Mucosa of descending colon (tissue), 3 donors: ENCODE measurements at places on chromosomes 6 and 20. TPM values are rescaled to one million over a fixed set of nuclear protein-coding genes. Genes with fewer than 3 reads are reported as not detected.
A peak's percentile ranks its signal among the peaks of the same experiment; 100 is the strongest.

GRCh38 chr20:32140603-32141002 lies 31.1 kb downstream of the TM9SF4 start:
- no peak for DNase-seq

DNA sequence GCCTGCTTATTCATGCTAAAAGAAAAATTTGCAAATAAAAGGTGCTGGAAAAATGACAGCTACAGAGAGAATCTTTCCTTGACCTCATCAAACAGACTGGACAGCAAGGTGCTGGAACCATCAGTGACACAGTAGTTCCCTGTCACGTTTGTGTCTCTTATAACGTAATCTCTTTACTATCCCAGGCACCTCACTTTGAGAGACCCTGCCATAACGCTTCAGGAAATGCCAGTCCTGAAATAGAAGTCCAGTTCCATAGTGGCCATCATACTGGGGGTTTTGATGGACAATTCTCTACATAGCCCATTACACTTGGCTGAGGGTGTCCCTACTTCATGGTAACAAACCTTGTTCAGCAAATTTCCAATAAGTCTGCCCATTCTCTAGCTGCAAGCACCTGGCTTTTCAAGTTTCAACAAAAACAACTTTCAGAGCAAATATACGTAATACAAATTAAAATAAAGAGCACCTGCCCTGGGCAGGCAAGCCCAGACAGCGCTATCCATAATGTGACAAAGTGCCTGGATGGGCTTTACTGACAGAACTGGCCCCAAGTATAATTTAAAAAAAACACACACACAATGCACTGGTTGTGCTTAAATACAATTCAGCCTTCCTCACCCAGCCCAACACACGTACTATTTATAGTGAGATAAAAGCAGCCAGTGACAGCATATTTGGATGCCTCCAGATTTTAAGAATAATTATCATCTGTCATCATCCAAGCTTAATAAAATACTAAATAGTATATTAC lies 38.7 kb downstream of the CNKSR3 start:
- DNase-seq = no peak

DNA sequence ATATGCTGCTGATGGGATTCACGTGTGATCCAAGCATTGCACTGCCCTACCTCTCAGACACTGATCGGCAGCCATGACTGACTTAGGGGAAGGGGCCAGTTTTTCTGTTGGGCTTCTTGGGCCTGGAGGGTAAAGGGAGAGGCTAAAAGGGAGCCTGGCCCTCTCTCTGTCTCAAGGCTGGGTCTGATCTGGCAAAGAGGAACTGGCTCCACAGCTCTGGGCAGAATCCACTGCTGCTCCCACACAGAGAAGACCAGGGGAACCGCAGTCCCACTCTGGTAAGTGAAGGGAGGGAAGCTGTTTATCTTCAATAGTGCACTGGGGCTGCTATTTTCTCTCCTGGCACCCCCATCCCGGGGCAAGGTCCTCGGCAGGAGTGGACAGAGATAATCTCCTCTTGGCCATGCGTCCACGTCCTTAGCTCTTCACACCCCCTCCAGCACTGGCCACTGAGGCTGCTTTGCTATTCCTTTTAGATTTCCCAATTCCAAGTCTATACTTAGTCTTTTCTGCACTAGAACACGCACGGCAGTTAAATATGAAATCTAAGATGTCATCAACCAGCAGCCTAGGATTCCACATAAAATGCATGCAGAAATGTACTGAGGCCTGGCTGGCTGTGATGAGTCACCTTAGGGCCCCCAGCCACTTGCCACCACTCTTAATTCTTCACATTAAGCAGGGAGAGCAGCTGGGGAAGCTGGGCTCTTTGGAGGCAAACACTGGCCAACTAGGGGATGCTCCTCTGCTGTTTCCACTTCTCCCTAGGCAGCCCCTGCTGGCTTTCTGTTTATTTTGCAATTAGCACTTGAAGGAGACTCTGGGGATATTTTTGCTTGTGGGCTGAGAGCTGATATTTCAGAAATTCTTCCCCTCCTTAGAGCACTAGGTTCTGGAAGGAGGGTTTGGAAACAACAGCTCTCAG lies 87.8 kb upstream of the ARMC2 start:
- no peak for DNase-seq

DNA sequence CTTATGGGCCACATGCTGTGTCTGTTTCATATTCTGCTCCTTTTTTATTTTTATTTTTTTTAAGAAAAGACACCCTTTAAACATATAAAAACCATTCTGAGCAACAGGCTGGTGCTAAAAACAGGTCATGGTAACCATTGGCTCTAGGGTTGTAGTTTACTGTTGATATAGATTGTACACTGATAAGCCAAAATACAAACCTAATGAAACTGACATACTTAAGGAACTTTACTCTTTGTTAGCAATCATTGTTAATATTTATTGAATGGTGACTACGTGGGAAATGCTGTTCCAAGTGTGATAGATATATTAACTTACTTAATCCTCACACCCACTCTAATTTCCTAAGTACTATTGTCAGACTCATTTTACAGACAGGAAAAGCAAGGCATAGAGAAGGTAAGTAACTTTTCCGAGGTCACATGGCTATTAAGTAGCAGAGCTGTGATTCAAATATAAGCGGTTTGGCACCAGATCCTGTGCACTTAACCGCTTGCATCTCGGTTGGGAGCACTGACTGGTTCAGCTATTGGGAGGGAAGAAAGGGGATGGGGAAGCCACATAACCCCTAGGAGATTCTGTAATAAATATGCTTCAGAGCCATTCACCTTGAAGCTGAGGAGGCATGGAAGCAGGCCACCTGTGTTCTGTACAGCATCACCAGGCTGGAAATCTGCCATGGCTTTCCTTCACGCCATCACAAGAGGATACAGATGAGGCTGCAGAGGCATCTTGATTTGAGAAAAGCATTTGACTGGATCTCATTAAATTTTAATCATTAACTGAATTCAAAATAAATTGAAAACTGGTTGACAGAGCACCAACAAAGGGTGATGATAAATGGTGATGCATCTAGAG lies 4.9 kb downstream of the TRAF3IP2 start:
- DNase-seq = no peak

DNA sequence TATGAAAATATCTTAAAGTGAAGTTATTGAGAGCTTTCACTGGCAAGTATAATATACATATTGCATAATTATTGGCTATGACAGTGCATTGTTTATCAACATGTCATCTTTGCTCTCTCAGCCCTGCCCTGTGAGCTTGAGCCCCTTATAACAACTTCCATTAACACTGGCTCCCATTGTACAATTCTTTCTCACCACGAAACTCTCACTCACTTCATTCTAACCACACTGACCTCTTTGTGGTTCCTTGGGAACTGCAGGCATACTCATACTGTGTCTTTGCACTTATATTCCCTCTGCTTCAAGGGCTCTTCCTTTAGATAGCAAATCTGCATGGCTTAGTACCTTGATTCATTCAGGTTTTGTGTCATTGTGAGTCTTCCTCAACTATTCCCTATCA lies 411.8 kb downstream of the CDKAL1 start:
- DNase-seq = no peak

DNA sequence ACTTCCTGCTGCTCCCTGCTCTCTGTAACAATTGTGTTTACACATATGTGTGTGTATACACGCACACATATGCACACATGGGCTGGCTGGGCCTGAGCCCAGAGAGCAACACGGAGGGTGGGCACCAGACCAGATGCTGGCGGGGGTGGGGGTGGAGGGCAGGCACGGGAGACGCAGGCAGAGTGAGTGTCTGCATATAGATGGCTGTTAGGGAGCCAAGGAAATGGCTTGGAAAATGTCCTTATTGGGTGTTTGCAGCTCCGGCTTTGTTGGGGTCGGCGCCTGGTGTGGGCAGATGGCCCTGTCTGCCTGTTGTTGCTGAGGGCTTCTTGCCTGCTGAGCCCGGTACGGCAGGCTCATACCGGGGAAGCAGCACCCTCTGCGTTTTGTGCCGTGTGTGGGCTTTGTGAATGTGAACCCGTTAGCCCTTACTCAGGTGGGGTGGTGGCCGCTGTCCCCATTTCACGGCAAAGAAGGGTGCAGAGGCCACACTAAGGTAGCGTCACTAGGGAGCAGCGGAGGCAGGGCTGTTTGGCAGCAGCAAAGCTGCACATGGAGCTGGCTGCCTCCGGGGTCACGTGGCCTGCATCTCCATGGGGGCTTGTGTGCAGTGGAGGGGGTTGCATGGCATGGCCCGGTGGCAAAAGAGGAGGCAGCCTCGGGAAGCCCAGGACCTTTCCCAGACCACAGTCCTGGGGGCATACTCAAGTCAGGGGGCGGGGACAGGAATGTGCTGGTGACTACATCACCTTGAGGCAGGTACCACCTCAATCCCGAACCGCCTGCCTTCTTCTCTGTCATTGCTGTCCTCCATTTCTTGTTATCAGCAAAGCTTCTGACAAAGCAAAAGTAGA lies 47.4 kb upstream of the SRF start:
- DNase-seq = peak; percentile 27

DNA sequence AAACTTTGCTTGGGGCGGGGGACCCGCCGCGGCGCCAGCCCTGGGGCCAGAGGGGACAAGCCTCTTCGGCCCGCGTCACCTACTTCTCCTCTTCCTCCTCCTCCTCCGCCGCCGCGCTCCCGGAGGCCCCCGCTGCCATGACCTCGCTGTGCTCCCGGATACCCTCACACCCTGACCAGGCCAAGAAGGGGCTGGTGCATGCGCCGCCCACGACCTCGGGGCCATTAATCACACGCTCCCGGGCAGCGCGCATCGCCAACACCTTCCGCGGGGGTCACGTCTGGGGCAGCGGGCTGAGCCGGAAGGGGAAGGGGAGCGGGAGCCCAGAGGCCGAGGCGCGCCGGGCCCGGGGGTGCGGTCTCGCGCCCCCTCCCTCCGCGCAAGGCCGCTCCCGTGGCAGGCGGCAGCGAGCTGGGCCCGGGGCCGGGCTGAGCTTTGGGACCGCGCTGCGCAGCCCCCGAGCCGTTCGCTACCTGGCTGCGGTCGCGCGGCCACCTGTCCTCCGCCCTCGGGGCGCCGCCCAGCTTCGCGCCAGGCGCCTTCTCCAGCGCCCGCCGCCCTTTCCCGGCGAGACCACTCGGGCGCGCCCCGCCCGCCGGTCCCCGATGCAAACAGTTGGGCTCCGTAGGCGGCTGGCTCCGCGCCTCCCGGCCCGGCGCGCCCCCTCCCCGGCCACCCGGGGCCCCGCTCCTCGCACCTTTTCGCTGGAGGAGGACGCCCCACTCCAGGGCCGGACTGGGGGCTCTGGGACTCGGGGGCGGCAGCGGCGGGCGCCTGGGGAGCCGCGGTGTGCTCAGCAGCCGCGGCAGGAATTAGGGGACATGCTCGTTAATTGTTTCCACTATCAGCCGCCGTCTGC lies 575 bp upstream of the CNR1 start:
- peak; percentile 14 for DNase-seq

DNA sequence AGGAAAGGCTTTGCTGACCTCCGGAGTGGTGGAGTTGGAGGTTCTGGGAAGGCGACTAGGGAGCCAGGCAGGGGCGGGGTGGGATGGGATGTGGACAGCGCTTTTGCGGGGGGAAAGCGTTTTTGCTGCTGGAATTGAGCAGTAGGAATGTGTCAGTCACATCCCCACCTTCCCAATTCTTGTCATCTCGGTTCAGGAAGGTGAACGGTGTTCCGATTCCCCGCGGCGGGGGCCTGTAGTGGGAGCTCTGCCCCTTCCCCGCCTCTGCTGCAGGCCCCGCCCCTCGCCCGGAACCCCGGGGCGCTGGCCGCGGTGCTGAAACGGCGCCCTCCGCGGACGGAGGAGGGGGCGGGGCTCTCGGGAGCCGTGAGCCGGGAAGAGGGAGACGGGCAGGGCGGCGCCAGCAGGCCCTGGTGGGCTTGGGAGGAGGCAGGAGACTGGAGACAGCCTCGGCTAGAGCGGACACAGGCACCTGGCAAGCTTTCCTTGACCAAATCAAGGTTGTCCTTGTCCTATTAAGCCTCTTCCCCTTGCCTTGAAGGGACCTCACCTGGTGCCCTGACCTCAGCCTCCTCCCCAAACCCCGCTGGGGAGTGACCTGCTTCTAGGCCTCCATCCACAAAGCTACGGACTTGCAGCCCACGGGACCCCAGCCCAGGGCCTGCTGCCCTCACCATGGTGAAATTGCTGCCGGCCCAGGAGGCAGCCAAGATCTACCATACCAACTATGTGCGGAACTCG lies at the start of gene LHFPL5:
Gene LHFPL5, plus strand, starts transcription at position 357 of the 741 bp plus-strand sequence. Its CDS starts 319 bp downstream, at position 676.
- peak; percentile 47 for DNase-seq

Gene RPRD1B
- total RNA-seq = 32.9 TPM
